ENCODE measurements at places on chromosomes 4 and X.

DNA sequence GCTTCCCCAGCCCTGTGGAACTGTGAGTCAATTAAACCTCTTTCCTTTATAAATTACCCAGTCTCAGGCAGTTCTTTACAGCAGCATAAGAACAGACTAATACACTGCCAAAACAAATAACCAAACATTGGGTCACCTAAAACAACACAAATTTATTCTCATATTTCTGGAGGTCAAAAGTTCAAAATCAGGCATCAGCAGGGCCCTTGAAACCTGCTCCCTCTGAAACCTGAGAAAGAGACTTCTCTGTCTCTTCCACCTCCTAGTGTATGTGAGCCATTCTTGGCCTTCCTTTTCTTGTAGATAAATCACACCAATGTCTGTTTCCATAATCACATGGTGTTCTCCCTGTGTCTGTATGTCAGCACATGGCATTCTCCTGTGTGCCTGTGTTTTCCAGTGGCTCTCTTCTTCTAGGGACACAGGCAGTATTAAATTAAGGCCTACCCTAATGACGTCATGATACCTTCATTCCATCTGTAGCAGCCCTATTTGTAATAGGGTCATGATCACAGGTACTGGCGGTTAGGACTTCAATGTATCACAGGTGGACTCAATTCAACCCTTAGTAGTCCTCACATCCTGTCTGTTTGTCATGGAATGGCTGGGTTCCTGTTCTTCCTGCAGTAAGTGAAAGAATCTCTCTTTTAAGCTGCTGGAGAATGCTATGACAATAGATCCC is 147.3 kb upstream of the CLNK start:
- DNase-seq: no peak

- no peak for DNase-seq
These were observed 16.0 kb downstream of the TNMD start for GRCh38 chrX:100600758-100601157.

- no peak for DNase-seq
These were observed 130.9 kb upstream of the GABRG1 start for GRCh38 chr4:46254788-46255187.

DNA sequence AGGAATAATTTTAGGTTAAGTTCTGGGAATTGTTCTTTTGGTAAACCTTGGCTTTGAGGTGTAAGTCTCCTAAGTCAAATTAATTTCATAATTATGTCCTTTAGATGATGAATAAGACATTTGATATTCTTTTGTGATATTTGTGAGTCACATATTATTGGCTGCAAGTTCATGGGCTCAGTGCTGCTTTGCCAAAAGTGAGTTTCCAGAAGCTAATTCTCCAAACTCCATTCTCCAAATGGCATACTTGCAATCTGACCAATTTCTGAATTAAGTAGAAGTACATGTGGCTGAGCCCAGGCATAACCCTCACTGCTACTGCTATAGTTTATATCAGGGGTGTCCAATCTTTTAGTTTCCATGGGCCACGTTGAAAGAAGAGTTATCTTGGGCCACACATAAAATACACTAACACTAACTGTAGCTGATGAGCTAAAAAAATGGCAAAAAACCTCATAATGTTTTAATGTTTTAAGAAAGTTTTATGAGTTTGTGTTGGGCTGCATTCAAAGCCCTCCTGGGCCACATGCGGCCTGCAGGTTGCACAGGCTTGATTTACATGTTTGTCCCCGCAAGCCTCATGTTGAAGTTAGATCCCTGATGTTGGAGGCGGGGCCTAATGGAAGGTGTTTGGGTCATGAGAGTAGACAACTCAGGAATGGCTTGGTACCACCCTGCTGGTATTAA is 196.1 kb downstream of the ZNF330 start:
- DNase-seq: no peak

GRCh38 chr4:58711039-58711438 is 1600.9 kb upstream of the IGFBP7 start:
- DNase-seq: no peak

DNA sequence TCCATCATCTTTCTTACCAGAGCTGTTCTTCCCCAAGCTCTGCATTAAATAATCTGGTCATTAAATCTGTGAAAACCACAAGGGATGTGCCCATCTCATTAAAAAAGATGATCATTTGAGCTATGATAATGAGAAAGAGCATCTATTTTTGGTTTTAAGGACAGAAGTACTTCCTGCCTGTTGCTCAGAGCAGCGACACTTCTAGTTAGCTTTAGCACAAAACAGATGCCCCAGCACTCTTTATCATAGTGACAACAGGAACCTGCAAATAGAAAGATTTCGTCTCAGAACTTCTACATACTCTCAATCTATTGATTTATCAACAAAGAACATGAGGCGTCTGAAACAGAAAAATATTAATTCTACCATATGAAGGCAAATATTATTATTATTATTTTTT is 140.1 kb downstream of the APBB2 start:
- DNase-seq: no peak

- DNase-seq: no peak
These were observed 105.7 kb downstream of the AGTR2 start for GRCh38 chrX:116276261-116276660.

GRCh38 chrX:101257448-101258258 is 33.5 kb downstream of the TAF7L start:
- DNase-seq: no peak

GRCh38 chr4:38125816-38126215 is 165.6 kb downstream of the PTTG2 start:
- DNase-seq: no peak

GRCh38 chr4:113316879-113317278 is 267.4 kb downstream of the ANK2 start:
- no peak for DNase-seq

- DNase-seq: no peak
These were observed 515.4 kb downstream of the ZNF674 start for GRCh38 chrX:46029777-46030176.

GRCh38 chr4:24382381-24382780 is 202.0 kb downstream of the DHX15 start:
- DNase-seq: no peak

DNA sequence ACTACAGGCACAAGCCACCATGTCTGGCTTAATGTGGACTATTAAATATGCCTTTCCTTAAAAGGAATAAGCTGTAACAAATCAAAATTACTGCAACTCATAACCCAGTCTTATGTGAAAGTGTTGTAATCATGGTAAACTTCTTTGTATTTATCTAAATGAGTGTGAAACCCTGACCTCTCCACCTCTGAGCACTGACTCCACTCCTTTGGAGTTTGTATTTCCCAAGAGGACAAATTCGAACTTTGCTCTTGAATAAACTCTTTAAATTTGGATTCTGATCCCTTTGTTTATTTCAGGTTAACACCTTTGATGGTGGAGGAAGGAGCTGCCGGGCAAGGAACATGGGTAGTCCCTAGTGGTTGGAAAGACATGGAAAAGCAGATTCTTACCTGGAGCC is 48.3 kb upstream of the FAM9A start:
- DNase-seq: no peak

DNA sequence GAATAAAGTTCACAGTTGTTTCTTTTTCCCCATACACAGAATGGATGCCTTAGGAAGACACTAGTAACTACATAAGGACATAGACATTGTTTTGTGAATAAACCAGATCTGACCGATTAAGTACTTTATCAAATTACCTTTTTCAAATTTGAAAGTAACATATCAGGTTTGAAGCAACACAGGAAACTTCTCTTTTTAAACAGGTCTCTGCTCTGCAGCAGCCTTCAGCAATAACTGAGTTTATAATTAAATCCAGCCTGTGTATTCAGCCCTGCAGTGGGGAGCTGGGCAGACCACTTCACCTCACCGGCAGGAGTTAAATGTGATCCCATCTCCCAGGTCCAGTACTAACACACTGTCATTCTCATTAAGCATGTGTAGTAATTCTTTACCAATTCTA is 68.3 kb upstream of the ATOH1 start:
- no peak for DNase-seq

- DNase-seq: no peak
These were observed 308.9 kb downstream of the ANTXR2 start for GRCh38 chr4:79764120-79764519.

DNA sequence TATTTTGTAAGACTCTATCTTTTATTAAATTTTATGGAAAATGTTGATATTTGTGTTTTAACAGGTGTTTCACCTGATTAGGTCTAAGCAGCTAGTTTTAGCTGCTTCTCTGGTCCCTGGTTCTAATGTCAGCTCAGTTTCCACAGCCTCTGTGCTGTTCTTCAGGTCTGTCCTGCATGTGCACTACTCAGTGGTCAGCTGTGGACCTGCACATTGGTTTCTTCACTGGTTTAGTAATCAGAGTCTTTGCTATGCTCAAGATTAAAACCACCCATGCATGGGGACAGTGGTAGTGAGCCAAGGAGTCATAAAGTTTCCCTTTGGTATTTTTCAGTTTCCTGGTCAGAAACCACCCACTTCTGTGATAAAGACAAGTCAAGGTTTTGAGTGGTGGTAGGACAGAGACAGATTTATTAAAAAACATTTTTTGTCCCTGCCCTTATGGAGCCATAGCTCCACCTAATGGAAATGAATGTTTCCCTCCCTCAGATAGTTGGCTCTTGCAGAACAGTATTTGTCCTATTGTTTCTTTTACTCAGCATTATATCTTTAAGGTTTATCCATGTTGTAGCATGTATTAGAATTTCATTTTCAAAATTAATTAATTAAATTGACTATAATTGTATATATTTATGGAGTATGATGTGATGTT is 36.8 kb upstream of the VBP1 start:
- no peak for DNase-seq

DNA sequence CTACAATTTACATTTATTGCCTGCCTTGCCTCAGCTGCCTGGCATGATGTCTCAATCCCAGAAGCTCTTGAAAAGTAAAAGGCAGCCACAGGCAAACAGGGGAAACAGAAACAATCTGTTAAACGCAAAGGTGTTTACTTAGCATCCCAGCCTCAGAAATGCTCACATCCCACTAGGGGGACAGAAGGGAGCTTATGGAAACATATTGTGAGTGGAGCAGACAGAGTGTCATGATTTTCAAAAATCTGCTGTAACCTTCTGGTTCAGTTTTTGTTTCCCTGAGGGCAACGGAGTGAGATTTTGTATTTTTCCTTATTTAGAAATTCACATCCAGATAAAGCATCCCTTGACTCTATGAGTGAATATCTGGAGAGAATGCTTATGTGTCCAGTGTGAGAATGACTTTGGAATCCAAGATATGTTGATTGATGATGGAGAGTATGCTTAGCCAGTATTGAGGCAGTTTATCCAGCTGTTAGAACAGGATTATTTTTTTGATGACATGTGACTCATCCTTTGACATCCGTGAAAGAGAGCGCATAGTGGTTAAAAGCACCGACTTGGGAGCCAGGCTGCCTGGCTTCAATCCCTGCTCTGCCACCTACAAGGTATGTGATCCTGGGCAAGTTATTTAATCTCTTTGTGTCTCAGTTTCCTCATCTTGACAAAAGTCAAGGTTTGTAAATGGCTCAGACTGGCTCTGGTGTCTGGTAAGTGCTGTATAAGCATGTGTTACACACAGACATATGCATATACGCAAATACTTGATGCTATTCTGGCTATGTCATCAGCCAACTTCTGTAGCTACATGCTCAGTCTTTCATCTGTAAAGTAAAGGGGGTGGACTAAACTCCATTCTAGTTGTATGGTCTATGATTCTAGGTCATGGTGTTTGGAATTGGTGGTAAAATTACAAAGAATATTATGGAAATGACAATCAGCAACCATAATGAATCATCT is 381.2 kb downstream of the RAPGEF2 start:
- no peak for DNase-seq

DNA sequence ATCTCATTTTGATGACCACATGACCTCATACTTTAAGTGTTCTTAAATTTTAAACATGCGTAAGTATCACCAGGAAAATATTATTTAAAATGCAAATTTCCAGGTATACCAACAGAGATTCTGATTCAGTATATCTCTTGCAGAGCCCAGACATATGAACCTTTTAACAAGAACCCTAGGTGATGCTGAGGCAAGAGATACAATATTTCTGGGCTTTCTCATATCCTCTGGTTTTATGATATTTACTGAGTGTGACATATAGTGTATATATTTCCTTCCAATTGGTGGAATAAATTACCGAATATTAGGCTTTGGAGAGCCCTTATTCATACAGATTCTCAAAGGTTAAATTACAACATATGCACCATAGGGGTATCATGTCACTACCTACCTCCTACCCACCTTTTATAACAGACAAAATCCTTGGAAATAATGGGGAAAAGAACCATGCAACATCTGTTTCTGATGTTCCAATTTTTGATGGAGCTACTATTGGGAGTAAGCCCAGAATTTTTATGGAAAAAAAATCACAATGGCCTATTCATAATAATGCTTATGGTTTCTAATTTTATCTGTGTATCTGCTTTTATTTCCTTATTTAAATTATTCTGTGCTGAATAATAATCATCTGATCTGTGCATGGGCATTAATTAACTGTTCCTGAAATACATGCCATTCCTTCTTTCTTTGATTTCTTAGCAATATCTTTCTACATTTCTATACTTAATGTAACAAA is 27.1 kb downstream of the KCTD8 start:
- DNase-seq: no peak

DNA sequence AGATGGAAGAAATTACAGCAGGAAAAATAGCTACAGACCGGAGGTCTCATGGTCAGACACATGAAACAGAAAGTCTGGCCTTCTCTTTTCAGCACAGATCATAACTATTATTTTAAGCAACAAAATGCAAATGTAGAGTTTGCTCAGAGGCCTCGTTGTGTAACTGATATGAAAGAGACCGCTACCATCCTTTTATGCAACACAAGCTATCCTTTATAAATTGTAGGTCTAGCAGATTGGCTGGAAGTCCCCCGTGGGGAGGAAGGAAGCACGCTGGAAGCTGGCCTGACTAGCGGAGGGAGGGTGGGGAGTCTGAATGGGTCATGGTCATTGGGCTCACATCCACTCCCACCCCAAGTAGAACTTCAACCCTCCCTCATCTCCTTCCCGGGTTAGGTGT is 27.7 kb downstream of the DMP1 start:
- no peak for DNase-seq

DNA sequence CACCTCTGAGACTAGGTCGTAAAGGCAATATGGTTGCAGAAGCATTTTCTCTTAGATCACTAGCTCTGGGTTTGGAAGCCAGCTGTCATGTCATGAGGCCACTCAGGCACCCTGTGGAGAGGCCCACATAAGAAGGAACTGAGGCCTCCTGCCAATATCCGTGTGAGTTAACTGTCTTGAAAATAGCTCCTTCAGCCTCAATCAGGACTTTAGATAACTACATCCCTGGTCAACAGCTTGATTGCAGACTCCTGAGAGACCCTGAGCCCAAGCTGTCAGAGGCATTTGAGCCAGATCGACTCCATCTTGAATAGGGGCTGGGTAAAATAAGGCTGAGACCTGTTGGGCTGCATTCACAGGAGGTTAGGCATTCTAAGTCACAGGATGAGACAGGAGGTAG is 15.1 kb upstream of the REPS2 start:
- DNase-seq: no peak

DNA sequence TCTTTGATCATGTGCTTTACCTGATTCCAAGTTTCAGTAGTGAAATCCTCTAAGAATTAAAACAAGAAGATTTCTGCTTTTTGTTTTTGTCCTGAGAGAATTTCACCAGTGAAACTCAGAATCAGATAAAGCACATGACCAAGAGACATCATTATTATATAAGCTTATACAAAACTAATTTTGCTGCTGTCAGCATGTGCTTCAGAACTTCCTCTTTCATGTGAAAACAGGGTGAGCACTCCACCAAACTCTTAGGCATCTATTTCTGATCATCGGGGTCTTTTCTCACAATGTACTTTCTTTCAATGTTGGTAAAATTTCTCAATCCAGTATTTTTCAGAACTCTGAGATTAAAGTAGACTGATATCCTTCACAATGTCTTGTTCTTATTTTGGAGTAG is 152.1 kb downstream of the SLC39A8 start:
- no peak for DNase-seq

All from activated T-helper 1 cell treated with anti-CD3 and anti-CD28 coated beads, Interleukin-2, amount 50 U/mL, for 16 hours (primary cell).